GM12892 (cell line): ENCODE measurements at places on chromosomes 11 and 22.

- no peak for DNase-seq
These were observed 44.9 kb downstream of the WNT7B start for GRCh38 chr22:45932071-45932470.

DNA sequence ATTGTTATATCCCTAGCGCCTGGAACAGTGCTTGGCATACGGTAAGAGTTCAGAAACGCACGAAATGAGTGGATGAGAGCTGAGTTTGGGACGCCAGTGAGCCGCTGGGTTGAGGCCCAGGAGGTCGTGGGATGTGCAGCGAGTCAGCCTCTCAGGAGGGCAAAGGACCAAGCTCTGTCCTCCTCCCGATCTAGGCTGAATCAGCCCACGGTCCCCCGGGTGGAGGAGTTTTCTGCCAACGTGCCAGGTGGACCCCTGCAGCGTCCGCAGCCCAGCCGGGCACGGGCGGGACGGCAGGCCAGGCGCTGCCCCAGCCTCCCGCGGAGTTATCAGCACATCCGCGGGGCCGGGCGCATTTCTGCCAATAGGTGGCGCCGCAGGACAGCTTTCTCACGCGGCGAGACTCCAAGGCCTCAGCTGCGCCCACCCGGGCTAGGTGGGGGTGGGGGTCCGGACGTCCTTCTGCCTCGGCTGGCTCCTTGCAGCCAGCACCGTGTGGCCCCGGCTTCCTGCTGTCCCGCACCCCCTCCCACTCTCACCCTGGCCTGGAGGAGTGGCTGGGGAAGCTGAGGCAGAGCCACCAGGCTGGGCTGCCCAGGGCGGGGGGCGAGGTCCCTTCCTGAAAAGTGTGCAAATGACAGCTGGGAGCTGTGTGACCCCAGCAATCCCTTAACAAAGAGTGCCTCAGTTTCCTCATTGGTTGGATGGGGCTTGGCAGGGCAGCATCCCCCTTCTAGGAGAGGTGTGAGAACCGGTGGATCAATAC, 2.2 kb upstream of the RPS19BP1 start:
- DNase-seq, result peak; percentile 76

DNA sequence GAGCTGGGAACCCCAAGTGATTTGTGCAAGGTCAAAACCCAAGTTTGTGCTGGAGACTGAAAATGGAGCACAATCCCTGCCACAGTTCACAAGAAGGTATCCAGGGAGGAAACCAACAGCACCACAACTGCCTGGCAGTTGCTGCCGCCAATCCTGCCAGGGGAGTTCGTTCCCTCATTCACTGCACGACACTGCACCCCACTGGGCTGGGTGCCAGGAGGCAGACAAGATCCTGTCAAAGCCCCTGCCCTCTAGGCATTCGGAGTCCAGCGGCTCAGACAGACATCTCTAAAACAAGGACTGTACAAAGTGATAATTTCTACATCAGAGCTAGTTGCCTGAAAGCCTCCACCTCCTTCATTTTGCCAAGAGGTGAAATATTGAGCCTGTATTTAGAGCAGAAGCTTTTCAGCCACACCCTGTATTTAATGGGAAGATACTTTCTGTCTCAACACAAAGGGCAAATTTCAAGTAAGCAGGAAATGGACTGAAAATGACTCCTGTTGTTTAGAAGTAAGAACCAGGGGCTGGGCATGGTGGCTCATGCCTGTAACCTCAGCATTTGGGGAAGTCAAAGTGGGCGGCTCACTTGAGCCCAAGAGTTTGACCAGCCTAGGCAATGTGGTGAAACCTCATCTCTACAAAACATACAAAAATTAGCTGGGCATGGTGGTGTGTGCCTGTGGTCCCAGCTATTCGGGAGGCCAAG, 277.4 kb upstream of the NARS2 start:
- no peak for DNase-seq

- no peak for DNase-seq
These were observed 31.6 kb upstream of the PRDM10 start for GRCh38 chr11:130034236-130034635.

DNA sequence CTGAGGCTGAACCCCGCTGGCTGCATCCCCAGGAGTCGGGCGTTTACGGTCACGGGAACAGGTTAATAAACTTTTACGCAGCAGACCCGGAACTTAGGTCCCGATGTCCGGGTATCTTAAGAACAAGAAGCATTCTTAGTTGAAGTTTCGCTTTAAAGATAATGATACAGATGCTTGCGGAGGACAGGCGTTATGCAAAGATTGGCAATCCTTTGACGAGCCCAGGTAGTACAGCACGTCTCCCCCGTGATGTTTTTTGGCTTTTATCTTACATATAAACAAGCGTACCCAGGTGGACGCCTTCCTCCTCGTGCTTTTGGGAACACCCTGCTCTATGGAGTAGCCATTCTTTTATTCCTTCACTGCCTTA, 871 bp upstream of the TOLLIP start:
- DNase-seq, result no peak

GRCh38 chr11:32161293-32161692, 70.4 kb downstream of the RCN1 start:
- no peak for DNase-seq

- no peak for DNase-seq
These were observed 255.6 kb upstream of the PLET1 start for GRCh38 chr11:112516261-112516660.

DNA sequence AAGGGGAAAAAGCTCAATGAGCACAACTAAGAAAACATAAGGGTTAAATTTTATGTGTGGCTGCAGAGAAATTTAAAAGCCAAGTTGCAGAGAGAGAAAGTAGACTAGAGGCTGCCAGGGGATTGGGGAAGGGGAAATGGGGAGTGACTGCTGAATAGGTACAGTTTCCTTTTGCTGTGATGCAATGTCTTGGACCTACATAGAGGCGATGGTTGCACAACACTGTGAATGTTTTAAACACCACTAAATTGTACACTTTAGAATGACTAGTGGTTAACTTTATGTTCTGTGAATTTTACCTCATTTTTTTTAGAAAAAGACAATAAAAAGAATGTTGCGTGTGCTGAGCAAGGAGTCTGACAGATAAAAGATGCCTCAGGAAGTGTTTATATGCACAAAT, 36.5 kb downstream of the TENM4 start:
- DNase-seq, result no peak

- no peak for DNase-seq
These were observed 21.3 kb downstream of the CASP12 start for GRCh38 chr11:104876861-104877431.

DNA sequence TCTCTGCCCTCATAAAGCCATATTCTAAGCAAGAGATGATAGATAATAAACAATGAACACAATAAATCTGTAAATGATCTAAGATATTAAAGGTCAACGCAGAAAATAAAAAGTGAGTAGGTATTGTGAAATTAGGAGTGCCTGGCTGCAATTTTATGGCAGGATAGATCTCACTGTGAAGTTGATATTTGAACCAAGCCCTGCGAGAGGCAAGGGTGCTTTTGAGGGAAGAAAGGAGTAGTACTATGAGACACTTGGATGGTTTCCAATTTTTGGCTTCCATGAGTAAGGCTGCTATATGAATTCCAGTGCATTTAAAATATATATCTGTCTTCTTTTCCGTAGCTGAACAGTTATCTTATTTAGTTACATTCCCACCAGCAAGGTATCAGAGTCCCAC, 720.0 kb upstream of the CNTN5 start:
- no peak for DNase-seq

DNA sequence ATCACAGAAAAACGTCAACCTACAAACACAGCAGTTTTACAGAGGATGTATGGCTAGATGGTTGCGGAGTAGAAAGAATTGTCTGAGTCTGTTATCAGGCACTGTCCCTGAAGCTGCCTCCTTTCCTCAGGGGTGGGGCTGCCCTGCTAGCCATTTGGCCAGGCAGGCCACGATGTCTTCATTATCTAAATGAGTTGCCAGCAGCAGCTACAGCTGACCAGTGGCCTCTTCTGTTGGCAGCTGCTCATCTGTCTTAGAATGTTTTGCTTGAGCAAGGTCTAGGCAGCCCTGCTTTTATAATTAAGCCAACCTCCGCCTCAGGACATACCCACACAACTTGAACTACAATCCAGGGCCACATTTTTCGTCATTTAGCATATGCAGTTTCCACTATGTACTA, 17.5 kb downstream of the SLC6A5 start:
- DNase-seq, result no peak

DNA sequence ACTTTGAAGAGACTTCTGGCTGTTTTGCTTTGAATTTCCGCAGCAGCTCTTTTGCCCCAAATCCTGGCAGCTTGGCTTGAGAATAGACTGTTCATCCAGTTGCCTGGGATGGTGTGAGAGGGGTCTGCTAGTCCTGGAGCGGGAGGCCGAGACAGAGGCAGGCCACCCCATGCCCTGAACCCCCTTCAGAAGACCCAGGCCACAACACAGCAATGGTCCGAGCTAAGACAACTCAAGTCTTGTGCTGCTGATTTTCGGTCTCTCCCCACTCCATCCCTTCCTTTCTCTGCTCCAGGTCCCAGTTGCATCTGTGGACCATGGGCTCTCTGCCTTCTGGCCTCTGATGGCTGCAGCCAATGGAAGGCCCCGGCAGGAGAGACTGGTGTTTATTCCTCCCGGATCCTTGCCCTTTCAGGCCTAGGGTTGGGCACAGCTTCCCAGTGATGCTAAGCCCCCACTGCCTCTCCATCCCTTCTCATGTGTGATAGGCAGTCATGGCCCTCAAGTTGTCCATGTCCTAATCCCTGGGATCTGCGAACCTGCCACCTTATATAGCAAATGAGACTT, 31.9 kb upstream of the TP53I11 start:
- DNase-seq, result no peak

DNA sequence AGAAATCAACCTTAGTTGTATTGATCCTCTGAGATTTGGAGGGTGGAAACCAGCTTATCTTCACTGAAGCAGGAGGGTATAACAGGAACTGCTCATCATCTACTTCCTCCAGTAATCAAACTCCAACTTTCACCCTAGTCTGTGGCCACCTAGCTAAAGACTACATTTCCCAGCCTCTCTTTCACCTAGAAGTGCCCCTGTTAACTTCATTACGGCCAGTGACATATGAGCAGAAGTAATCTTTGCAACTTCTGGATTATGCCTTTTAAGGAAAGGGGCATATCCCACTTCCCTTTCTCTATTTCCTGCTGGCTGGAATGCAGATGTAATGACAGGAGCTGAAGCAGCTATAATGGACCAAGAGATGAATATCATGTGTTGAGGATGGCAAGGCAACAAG, 7.6 kb upstream of the VPS37C start:
- DNase-seq, result no peak

- DNase-seq, result no peak
These were observed 123.1 kb downstream of the MIAT start for GRCh38 chr22:26780521-26780920.

GRCh38 chr11:44469412-44469811, 96.1 kb upstream of the CD82 start:
- DNase-seq, result no peak

GRCh38 chr22:45930324-45930723, 46.6 kb downstream of the WNT7B start:
- no peak for DNase-seq

- DNase-seq, result no peak
These were observed 23.3 kb downstream of the DGCR6L start for GRCh38 chr22:20296598-20296997.

- no peak for DNase-seq
These were observed 282.8 kb downstream of the NTM start for GRCh38 chr11:131653260-131653659.

DNA sequence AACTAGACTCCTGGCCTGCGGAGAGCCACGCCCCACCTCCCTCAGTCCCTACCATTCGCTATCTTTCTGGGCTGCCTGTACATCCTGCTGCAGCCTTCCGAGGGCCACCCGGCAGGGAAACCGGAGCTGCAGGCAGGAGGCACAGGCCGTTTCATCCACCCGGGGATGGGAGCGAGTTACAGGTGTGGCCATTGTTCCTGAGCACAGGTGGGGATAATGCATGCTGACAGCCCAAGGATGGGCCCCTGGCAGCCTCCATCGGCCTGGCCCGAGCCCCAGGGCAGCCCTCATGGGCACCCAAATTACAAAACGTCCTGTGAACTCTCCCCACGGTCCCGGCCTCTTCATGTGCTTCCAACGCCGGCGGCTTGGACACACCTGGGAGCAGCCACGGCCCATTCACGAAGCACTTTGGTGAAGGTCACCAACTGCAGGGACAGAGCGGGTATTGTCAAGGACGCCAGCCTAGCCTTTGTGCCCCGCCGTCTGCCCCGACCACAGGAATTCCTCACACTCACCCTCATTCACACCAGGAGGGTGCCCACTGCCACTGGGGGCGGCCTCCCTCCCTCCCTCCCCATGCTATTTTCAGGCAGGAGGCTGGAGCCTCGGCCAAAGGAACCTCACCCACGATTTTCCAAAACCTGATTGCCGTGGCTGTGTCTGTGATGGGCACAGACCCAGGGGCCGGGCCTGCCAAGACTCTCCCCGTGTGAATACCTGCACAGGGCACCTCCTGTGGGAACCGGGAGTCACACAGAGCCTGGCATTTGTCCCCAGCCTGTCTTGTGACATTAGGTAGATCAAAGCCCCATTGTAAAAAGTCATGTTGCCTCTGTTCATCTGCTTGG, 42.1 kb upstream of the MYEOV start:
- no peak for DNase-seq

DNA sequence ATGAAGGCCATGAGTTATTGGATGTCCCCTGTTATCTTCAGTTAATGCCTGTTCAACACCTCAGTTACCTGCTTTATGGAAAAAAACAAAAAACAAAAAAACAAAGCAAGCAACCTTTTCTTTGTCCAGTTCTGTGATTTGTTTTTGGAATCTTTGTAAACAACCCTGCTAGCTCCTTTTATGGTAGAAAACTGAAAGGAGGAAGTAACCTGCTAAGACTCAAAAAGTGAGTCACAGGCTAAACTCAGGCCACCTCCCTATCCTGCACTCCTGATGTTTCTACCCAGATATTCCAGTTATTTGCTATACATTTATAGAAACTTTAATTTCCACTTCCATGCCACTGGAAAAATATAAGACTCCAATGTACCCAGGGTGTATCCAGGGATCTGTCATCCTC, 20.6 kb upstream of the TLCD5 start:
- no peak for DNase-seq

DNA sequence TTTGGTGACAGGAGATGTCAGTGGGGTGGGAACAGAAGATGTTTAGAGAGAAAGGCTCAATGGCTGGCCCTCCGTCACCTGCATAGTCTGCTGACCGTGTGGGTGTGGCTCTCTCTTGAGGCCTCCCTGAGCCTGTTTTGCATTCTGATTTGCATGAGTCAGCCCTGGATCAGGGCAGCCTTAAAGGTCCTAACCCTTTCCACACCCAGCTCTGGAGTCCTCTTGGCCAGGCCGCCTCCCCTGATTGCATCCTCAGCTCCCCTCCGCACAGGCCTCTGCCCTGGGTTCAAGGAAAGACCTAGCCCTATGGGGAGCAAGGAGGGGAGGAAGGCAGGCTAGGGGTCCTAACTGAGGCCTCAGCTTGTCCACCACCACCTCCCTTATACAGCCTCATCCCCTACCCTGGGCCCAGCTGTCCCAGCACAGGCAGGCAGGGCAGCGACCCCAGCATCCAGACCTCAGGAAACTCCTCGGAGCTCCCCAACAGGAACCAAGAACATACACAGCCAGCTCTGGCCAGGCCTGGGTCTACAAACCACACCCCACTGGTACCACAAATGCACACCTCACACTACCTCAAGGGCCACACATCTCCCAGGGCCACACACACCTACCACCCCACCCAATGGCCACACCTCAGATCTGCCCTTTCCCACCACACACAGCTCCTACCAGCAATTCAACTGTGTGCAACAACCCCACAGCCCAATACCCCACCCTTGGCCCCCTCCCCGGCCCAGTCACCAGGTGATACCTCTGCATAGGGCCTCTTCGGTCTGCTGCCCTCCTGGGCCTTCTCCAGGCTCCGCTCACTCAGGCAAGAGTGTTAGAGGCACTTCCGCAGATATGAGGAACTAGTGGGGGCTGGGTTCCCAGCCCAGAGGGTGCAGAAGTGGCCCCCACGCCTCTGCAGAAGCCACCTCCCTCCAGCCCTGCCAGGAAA, 13.7 kb downstream of the ARAP1 start:
- DNase-seq, result no peak
